ENCODE measurements at places on chromosomes 11 and 22.

GRCh38 chr11:72813740-72814285 is 398 bp upstream of the ATG16L2 start:
- no peak for DNase-seq

DNA sequence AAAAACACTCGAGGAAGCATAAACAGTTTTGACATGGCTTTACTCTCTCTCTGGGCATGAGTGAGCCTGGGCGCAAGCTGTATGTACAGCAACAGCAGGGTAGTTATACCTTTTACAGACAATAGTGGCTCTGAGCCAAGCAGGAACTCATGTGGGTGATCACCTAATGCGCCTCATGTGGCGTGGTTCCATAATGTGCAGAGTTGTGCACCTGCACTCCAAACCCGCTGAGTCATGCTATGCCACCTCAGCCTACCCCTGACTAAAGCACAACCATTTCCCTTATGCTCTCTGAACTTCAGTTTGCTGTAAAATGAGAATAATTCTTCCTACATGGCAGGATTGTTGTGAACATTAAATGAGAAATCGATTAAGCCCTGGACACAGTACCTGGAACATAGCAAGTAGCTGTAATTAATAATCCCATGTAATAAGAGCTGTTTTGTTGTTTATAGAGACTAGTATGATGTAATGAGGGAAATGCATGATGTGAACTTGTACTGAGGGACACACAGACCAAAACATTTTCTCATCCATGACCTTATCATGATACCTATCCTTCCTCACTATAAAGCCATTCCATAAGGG is 71.6 kb downstream of the CCDC34 start:
- no peak for DNase-seq

DNA sequence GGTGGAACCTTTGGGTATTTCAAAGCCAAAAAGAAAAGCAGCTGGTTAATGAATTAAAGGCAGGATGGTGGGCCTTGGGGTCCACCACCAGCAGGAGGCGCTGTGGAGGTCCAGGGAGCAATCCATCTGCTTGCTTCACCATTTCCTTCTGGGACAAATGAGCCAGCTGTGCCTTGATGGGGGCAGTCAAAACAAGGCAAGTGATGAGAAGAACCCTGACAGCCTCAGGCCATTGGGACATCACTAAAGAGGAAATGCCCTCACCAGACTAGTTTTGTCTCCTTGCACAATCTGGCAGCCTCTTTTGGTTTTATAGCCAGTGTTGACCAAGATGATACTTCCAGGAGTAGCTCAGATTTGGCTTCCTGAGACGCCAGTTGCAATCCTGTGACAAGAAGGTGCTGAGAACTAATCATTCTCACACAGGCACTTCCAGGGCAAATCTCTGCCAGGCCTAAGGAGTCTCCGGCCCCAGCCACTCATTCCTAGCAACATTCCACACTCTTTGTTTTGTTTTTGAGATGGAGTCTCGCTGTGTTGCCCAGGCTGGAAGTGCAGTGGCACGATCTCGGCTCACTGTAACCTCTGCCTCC is 38.2 kb upstream of the WEE1 start:
- peak; percentile 58 for DNase-seq

DNA sequence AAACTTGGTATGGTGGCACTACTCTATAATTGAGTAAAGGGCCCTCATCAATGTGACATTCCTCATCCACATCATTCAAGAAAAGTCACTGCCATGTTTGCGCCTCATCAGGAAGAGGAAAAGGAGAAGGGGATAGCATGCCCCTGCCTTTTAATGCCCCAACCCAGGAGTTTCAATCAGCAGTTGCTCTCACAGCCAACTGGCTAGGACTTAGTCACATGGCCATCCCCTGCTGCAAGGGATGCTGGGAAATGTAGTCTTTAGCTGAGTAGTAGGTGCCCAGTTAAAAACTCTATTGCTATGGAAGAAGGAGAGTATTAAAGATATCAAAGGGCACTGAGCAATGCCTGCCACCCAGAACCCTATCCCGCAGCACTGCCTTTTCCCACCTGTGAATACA is 10.9 kb upstream of the CCND1 start:
- no peak for DNase-seq

DNA sequence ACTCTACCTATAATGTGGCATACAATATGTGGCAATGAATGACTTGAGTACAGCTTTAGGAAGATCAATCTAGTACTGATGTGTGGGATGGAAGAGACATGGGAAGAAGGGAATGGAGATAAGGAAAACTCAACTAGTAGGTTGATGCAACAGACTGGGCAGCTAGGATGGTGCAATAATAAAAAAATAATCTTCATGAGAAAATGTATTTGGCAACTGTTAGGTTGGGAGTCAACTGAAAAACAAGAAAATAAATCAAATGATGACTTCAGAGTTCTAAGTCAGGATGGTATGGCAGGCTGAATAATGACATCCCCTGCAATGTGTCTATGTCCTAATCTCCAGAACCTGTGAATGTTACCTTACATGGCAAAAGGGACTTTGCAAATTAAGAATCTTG is 236.8 kb upstream of the PITPNB start:
- no peak for DNase-seq

Measured in stimulated activated CD4-positive, alpha-beta T cell treated with anti-CD3 and anti-CD28 coated beads, Interleukin-1b, Interleukin-23, amount 100 ng/mL, for 1 hour (primary cell).